Naive thymus-derived CD8-positive, alpha-beta T cell (primary cell): ENCODE measurements at places on chromosomes 7 and 10. TPM values are rescaled to one million over a fixed set of nuclear protein-coding genes. Genes with fewer than 3 reads are reported as not detected.

Gene SPDYE1
- total RNA-seq: not detected

Gene CNTNAP2
- 1.2 TPM for total RNA-seq

Gene STAG3
- total RNA-seq: 12.0 TPM

DNA sequence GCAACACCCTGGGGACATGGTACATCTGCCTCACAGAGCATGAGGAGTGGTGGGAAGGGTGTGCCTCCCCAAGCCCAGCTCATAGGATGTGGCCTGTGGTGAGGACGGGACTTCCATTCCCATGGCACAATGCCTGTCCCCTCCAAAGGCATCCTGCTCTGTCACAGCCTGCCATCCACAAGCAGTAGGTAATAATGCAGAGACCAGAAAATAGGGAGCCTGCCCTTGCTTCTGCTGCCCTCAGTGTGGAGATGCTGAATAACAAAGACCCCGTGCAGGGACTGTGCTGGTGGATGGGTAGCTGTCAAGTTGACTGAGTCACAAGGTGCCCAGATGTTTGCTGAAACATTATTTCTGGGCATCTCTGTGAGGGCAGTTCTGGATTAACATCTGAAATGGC lies 199.9 kb upstream of the GRB10 start:
- no peak for DNase-seq

DNA sequence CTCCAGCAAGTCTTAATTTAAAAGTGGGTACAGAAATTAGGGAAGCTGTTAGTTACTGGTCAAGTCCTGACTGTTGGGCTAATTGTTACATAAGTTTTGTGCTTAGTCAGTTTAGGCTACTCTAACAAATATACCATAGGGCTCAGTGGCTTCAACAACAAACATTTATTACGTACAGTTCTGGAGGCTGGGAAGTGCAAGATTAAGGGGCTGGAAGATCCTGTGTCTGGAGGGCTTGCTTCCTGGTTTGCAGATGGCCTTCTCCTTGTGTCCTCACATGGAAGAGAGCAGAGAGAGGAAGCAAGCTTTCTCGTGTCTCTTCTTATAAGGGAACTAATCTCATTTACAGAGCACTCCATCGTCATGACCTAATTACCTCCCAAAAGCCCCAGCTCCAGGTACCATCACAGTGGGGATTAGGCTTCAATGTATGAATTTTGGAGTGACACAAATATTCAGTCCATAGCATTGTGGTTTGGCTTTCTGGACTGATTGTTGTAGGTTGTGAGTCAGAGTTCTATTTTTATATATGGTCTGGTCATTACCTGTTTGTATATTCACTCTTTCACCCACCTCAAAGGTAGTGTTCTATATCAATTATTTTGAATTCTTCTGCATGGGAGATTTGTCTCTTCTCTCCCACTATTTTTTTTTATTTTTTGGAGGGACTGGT lies 17.1 kb downstream of the ST7 start:
- no peak for DNase-seq

DNA sequence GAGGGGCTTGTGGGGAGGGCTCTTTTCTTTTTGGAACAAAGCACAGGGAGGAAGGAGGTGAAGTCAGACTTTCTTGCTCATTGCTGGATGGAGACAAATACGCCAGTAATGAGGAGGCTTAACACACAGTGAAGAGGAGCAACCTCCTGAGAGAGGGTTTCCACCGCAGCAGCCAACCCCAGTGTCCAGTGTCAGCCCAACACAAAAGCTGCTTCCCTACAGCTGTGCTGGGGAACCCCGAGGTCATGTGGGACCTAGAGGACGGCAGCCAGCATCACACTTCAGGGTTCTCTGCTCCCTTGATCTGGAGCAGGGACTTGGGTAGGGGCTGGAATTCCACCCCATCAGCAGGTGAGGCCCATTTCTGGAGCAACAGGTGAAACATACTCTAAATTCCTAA lies 7.7 kb downstream of the BLNK start:
- no peak for DNase-seq

DNA sequence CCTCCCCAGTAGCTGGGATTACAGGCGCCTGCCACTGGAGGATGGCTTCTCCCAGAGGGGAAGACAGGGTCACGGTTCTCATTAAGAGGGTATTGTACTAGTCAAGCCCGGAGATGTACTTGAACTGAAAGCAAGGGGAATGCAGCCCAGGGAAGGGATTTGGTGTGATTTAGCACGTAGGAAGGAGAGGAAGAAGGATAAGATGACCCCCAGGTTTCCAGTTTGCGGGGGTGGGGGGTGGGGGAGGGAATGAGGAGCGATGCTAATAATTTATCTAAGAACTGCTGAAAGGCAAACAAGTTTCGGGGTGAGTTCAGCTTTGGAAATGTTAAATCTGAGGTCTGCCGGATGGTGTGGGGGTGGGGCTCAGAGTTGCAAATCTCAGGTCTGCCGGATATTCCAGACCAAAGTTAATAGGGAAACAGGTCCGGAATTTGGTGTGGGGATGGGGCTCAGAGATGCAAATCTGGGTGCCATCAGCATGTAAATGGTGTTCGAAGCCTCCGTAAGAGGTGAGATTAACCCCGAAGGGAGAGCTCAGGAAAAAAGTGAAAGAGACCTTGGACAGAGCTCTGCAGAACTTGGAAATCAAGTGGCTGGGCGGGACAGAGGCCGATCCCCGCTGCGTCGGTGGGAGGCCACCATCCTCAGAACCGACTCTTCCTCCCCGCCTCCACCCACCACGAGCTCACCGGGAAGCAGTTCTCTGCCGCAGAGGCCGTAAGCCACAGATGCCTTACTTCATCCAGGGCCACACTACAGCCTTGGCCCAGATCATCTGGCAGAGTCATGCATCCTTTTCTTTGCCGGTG lies 1.6 kb upstream of the SEPHS1 start:
- DNase-seq: no peak

DNA sequence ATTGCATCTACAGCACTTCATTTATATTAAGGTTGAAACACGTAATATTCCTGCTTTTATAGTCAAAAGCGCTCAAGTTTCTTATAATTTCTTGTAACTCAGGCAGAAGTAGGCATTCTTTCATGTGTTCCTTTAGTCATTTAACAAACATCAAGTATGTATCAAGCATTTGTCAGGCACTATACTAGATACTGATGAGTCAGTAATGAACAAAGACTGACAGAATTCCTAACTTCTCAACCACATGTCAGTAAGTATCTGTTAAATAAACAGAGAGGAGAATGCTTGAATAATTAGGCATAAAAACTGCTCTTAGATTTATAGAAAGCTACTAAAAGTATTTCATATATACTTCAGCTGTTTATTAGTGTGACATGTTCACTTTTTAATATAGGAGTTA lies 9.9 kb downstream of the CRPPA start:
- no peak for DNase-seq

- DNase-seq: no peak
Observed at GRCh38 chr10:22455068-22455857, 110.0 kb downstream of the SPAG6 start.

- DNase-seq: no peak
Observed at GRCh38 chr7:105256761-105257231, 131.9 kb downstream of the SRPK2 start.

DNA sequence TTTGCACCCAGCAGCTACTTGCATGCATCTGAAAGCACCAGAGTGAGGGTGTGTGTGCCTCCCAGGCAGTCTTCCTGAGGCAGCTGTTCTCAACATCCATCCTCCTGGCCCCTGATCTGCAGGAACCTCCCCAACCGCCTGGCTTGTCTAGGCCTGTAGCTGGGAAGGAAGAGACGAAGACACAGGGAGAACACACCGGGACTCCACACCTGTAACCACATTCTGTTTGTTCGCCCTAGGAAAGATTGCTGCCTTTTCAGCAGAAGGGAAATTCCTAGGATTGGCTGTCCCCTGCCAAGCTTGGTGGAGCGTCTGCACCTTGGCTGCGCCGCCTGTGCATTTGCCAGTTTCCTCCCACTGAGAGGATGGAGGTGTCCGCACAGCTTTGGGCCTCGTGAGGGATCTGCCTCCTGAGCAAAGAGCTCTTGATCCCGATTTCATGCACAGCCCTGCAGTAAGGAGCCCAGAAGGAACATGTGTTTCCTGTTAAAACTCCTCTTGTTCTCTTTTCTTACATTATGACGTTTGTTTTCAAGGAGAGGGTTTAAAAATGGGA lies 154.6 kb downstream of the TPST1 start:
- DNase-seq: no peak
